Left renal pelvis (tissue), 4 donors: ENCODE measurements at places on chromosomes 1 and 21. TPM values are rescaled to one million over a fixed set of nuclear protein-coding genes. Genes with fewer than 3 reads are reported as not detected.

DNA sequence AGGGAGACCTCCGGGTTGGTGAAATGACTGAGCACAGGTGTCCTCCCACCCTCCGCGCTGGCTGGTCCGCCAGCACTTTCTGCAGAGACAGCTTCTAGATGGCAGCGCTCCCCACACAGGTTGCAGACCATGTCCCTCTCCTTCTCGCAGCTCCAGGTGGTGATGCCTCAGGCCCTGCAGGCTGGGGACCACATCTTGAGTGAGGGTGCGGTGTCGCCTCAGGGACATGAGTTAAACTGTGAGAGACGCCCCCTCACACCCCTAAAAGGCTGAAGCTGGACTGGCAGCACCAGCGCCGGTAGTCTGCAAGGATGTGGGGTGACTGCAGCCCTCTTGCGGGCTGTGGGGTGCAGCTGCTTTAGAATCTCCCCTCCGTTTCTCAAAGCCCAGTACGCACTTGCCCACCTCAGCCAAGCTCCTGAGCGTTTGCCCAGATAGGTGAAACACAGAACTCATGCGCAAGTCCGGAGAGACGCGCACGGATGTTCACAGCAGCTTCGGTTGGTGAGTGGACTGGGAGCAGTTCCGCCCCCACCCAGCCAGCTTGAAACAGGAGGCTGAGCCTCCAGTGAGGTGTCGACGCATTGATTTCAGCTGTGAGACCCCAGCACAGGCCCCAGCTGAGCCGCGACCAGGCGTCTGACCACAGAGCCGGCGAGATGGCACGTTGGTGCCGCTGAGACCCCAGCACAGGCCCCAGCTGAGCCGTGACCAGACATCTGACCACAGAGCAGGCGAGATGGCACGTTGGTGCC, 28.6 kb downstream of the COL6A1 start:
- DNase-seq: no peak

Gene GLMP
- polyA plus RNA-seq: 61.2 TPM

DNA sequence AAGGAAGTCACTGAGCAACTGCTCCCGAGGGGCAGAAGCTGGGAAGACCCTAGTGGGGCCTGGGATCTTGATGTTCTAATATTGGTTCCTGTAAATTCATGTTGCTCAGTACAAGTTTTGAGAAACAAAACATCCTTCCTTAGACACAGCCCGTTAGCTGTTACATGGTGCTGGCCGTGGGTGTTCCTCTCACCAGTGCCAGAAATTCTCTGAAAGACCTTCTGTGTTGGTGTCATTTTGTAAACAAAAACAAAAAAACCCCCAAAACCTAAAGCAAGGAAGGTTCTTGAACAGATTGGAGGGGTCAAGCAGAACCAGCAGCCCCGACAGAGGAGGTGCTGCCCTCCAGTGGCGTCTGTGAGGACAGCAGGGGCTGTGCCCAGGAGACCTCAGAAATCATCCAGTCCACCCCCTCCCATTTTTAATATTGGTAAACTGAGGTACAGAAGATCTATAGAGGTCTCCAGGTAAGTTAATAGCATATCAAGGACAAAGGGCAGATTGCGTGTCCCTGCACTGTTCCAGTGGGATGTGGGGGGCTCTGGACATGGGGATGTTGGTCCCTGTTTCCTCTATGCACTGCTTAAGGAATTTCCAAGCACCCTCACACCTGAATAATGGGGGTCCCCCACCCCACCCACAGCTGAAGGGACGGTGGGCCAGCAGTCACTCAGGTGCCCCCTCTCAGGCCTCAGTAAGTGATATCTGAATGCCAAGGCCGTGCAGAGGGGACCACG, 38.2 kb downstream of the SLC2A7 start:
- DNase-seq: no peak

DNA sequence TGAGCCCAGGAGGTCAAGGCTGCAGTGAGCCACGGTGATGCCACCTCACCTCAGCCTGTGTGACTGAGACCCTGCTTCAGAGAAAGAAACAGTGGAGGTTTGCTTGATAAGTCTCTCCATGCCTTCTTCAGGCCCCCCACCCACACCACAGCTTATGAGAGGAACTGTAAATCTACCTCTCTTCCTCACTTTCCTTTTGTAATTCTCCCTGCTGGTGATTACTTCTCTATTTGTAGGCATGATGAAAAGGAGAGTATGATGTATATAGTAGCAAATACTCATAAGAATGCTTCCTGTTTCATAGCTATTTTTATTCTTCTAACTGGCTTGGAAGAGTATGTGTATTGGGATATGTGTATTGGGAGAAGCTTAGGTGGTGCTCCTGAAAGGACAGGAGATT, 186.3 kb downstream of the VPS13D start:
- no peak for DNase-seq

GRCh38 chr21:14762734-14763694, 216.9 kb upstream of the SAMSN1 start:
- DNase-seq: no peak

DNA sequence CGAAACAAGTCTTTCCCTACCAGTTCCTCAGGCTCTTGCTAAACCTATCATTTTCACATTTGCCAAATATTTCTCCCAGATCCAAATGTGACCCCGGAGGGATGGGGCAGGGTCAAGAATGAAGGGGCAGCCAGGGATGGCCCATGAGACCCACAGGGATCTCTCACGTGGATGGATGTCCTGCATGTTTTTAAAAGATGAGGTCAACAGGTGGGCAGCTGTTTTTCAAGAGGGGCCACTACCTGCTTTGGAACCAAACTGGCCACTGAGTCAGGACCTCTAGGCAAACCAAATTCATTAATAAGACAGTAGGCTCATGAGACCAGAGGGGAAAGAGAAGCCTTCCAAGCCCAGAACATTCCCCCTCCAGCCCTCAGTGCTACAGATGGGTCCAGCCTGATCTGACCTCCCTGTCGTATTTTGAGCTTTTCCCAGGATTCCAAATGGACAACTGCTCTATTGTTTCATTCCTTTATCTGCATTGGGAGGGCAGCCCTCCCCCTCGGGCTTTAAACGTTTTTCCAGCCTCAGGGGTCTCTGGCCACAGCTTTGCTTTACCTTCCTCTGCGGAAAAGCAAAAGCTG, 252.5 kb upstream of the IRF2BP2 start:
- no peak for DNase-seq

DNA sequence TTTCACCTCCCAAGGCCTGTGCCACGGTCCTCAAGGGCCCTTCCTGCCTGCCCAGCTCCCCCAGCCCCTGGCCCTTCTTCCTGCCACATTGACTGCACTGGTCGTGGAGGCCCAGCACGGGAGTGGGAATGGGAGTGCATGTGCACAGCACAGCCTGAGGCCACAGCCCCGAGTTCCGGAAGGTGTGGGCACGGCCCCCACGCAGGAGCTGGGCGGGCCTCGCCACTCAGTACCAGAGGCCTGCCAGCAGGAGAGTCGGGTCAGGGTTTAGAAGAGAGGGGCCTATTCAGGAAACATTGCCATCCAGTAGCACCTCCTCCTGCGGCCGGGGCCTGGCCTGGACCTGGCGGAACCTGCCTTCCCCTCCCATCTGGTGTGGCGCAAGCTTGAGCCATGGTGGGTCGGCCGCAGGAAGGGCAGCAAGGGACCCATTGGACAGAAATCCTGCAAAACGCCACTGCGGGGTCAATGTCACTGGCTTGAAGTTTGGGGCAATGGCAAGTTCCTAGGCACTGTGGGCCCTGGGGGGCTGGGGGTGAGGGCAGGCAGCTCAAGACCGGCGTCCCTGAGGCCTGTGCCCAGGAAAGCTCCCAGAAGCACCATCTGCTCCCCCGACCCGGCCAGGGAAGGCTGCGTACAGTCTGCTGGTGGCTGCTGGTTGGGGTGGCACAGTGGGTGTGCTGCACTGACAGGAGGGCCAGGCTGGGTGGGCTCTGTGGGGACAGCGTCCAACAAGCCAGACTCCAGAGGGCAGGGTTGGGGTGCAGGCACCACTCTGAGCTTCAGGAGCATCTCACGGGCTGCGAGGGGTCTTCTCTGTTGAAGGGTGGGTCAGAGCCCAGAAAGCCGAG, 1.8 kb upstream of the TMEM52 start:
- DNase-seq: no peak

DNA sequence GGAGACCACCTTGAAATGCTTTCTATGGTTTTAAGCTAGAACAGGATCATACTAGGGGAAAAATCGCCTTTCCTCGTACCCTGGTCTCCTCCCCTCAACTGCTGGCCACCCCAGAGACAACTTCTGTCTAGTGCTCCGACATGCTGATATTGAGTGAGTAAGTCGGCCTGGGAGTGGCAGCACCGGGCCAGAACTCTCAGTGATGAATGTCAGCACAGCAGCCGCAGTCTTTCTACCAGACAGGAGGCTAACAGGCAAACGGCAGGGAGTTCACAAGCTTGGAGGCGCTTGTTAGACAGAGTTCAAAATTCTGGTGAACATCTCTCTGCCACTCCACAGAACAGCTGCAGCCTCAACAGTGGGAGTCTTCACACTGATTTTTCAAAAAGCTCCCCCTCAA, 716.9 kb downstream of the ADGRL2 start:
- no peak for DNase-seq

DNA sequence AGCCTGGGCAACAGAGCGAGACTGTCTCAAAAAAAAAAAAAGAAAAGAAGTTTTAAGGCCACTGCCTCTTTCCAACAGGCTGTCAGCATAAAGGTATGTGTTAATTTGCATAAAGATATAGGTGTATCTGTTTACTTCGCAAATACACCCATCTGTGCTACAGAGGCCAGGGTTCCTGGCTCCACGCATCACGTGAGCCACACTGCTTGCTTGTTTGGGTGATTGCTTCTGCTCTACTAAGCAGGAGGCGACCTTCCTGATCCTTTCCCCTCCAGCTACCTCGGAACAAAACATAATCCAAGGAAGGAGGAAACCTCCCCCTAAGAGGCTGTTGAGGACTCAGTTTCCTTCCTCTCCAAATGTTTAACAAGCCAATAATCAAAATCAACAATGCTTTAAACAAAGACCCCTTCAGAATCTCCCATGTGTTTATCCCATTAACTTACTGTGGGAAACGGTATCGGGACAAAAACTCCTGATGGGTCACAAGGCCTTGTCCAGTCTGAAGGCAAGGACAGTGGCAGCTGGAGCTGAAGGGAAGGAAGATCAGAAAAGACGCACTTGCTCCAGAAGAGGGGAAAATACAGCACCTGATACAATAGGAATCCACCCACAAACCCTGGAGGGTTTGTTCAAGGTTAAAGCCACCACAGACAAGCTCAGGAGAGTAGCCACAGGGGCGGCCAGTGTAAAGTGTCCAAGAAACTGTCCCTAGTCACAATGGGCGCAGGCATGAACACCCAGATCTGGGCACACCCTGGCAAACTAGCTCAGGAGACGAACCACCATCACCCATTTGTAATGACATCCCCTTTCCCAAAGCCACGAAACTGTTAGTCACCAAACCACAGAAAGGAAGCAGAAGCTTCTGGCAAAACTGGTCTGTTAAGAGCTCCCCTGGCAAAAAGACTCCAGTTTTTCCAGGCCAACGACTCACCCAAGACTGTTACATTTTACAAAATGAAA, 17.2 kb downstream of the CTNNBIP1 start:
- no peak for DNase-seq

- DNase-seq: no peak
Measured at GRCh38 chr1:116556289-116557006, 14.4 kb downstream of the CD58 start.

- DNase-seq: no peak
Measured at GRCh38 chr1:5342172-5342571, 650.1 kb downstream of the NPHP4 start.

DNA sequence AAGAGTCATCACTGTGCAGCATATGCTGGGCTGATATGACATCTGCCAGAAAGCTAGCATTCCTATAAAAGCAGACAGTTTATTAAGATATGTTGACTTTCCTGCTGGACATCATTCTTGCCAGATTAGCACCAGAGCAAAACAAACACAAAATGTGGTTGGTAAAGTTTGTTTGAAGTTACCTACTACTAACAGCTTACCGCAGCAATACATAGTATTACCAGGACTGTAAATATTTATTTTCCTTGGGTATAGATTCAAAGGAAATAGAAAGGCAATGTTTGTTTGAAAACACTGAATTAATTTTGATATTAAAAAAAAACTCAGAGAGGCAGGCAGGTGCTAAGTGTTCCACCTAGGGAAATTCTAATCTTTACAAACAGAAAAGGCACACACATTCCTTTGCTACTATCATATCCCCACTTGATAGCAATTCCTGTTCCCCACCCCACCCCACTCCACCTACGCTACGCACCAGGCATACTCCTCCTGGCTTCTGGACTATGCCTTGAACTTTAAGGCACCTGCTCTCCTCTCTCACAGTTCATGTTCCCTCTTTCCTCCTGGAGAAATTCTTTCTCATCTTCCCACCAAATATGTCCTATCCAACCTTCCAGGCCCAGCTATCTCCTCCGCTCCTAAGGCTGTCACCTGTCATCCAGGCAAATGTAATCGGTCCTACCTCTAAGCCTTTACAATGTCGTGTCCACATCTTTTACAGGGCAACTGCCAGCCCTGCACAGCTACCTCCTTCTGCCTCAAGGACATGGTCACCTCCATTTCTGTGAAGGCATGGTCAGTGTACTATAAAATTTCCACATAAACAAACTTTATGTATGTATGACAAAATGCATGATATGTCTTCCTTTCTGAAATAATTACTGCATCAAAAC, 34.7 kb downstream of the PTPN14 start:
- DNase-seq: no peak

- DNase-seq: no peak
Measured at GRCh38 chr1:29689372-29690030, 453.2 kb downstream of the PTPRU start.
